ENCODE measurements at places on chromosomes 7 and 10.

GRCh38 chr10:23543691-23544380 lies 105.0 kb downstream of the OTUD1 start:
- no peak for DNase-seq

- DNase-seq, result no peak
Measured at GRCh38 chr10:23892296-23892695, 316.6 kb upstream of the KIAA1217 start.

DNA sequence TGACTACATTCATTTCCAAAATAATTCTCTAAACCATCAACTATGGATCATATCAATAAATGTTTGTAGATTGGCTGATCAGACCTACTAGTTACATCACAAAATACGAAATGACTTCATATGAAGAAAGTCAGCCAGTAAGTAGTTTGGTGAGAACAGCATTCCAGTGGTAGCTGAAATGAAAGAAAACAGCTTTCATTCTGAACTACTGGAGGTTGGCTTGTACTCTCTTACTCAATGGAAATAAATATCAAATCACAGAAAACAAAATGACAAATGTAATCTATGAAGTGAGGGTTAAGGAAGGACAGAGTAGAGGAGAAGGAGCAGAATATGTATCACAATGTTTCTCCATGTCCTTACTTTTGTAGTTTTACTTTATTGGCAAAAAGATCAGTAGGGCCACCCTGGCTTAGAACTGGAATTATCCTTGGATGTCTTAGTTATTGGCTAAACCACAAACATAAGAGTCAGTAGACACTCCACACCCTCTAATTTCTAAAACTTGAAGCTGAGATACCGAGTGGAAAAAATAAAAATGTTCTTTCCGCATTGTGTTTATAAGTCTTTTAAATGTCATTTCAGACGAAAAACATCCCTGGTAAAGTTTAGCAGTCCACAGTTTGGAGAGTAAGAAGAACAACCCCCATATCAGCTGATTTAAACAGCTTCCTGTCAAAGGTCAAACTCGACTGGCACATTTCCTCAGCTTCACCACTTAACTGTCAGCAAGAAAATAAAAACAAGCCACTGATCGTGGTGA lies 74.0 kb upstream of the DGKI start:
- DNase-seq, result no peak

GRCh38 chr7:125370502-125370901 lies 440.9 kb upstream of the POT1 start:
- DNase-seq, result no peak

- no peak for DNase-seq
Measured at GRCh38 chr10:76882245-76882644, 755.4 kb downstream of the KCNMA1 start.

DNA sequence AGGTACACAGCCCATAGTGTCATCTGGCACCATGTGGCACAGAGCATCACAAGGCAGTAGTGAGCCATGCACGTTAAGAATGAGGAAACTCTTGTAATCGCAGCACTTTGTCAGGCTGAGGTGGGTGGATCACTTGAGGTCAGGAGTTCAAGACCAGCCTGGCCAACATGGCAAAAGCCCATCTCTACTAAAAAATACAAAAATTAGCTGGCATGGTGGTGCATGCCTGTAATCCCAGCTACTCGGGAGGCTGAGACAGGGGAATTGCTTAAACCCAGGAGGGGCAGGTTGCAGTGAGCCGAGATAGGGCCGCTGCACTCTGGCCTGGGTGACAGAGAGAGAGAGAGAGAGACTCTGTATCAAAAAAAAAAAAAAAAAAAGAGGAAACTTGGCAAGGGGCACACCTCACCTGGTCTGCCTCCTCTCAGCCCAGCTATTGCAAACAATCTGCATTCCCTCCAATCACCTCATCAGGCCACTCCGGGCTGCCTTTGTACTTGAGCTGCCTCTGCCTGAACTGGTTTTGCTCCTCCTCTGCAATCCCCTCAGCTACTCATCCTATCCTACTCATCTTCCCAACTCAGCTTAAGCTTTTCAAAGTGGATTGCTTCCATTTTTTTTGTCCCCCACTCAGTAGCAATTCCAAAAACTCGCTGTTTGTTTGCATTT lies 46.0 kb upstream of the OPTN start:
- DNase-seq, result no peak

All from activated CD8-positive, alpha-beta memory T cell treated with anti-CD3 and anti-CD28 coated beads, Interleukin-2, amount 50 U/mL, for 48 hours (primary cell).